ENCODE measurements at places on chromosomes 1 and 21.
A peak's percentile ranks its signal among the peaks of the same experiment; 100 is the strongest.

GRCh38 chr1:217315346-217315745, 315.5 kb downstream of the GPATCH2 start:
- DNase-seq = no peak

- no peak for DNase-seq
Measured at GRCh38 chr21:35423709-35424108, 374.6 kb upstream of the RUNX1 start.

GRCh38 chr21:41466024-41466820, 40.2 kb downstream of the MX1 start:
- no peak for DNase-seq

DNA sequence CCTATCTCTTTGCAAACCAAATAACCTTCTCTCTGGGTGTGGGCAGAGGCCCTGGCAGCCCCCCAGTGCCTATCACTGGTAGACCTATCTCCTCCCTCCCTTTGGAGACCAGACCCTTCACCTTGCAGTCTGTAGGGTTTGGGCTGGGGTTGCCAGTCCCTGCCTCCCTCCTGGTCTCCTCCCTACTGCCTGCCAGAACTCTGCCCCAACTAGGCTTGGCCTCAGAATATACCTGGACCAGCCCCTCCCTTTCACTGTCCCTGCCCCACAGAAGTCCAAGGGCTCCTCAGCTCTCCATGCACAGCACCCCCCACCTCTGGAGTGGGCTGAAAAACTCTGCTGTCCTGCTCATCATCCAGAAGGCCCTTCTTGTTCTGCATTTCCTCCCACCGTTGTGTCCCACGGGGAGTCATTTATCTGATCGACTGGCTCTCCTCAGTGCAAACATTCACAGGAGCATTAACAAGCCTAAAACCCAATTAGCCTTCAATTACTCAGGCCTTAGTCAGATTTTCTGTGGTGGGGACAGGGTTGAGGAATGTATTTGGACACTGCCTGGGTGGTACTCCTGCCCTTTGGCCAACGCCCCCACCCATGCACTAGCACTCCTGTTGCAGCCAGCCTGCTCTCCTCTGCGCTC, 27.7 kb upstream of the DMBX1 start:
- no peak for DNase-seq

DNA sequence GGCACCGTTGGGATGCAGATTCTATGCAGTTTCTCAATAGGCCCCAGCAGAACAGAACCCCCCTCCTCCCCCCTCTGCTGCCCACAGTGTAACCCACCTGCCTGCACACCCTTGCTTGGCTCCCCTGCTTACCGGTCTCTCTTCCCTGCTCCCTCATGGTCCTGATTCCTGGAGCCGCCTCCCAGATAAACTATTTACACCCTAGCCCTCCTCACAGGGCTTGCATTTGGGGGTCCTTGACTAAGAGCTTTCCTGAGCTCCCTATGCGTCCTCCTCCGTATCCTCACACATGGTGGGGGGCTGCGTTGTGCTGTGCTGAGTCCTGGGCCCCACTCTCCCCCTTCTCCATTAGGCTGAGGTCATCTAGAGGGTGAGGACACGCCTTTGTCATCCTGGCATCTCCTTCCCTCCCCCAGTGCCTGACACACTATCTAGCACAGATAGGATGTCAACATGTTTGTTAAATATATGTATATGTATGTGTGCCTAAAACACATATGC, 121.9 kb downstream of the GRIK3 start:
- DNase-seq = no peak

- DNase-seq = no peak
Measured at GRCh38 chr1:199735660-199736059, 291.9 kb upstream of the NR5A2 start.

GRCh38 chr1:54405898-54406293, 298 bp downstream of the SSBP3 start:
- DNase-seq = no peak

DNA sequence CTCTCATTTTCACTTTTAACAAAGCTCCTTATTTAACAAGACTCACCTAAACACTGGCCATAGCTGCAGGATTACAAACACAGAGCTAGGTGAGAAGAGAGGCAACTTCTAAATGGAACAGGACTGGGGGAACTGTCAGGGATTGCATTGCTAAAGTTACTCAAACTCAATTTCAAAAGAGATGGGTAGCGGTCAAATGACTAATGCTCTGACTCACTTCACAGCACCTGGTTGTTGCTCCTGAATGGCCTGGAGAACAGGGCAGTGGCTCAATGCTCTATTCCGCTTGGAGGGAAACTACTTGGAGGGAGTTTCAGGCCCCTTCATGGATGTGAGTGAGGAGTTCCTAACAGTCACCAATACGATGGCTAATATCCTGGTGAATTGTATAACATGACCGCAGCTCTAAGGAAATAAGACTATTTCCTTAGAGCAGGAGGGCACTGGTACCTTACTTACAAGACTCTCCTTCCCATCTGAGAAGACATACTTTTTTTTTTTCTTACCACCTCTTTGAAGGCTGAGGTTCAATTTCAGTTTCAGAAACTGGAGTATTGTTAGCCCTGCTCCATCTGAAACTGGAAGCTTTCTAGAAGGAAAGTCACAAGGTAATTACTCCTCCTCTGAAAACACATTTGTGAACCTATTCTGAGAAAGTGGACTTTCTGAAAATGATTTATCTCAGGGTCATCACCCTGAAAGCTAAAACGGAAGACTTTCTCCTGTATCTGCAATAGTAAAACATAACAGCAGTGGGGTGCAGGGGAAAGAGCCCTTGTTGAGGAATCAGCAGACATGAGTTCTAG, 9.5 kb downstream of the DPT start:
- DNase-seq = no peak

DNA sequence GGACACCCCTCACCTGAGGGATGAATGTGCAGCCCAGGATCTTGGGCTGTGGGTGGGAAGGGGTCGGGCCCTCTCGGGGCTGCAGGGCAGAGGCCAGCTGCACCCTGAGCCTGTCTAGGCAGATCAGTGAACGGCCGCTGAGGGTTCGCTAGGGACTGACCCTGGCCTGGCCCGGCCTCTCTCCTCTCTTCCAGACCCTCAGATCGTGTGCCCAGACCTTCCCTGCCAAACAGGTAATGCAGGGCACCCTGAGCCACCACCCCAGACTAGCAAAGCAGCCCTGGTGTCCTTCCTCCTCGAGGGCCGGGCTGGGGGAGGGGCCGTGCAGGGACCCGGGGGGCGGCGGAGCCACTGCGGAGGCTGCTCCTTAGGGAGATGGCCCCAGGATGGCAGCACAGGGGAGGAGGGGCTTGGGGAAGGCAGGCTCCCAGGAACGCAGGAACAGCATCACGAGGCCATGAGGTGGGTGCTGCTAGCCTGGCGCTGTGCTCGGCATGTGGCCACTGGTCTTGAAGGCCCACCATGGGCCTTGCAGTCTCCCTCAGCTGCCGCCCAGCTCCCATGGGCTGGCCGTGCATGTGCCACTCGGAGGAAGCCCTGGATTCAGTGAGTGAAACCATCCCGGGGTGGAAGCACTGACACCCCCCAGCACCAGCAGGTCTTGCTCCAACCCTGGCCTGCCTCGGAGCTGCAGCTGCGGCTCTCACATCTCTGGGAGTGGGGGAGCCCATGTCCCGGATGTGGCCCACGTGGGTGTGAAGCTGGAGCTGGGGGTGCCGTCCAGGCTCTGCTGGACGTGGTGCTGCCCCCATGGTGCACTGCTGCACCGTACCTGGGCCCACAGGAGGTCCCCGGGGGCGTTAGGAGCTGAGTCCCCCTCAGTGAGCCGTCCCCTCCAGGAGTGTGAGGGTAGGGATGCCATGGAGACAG, 28.7 kb downstream of the COL6A2 start:
- DNase-seq = no peak

- DNase-seq = no peak
Measured at GRCh38 chr1:235068158-235069121, 60.2 kb downstream of the TOMM20 start.

GRCh38 chr1:203636291-203636690, 9.7 kb downstream of the ATP2B4 start:
- DNase-seq = no peak

DNA sequence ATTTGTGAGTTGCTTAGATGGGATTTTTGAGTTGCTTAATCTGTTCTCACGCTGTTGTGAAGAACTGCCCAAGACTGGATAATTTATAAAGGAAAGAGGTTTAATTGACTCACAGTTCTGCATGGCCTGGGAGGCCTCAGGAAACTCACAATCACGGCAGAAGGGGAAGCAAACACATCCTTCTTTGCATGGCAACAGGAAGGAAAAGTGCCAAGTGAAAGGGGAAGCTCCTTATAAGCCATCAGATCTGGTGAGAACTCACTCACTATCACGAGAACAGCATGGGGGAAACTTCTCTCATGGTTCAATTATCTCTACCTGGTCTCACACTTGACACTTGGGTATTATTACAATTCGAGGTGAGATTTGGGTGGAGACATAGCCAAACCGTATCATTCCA, 10.3 kb downstream of the CLIC6 start:
- DNase-seq = no peak

DNA sequence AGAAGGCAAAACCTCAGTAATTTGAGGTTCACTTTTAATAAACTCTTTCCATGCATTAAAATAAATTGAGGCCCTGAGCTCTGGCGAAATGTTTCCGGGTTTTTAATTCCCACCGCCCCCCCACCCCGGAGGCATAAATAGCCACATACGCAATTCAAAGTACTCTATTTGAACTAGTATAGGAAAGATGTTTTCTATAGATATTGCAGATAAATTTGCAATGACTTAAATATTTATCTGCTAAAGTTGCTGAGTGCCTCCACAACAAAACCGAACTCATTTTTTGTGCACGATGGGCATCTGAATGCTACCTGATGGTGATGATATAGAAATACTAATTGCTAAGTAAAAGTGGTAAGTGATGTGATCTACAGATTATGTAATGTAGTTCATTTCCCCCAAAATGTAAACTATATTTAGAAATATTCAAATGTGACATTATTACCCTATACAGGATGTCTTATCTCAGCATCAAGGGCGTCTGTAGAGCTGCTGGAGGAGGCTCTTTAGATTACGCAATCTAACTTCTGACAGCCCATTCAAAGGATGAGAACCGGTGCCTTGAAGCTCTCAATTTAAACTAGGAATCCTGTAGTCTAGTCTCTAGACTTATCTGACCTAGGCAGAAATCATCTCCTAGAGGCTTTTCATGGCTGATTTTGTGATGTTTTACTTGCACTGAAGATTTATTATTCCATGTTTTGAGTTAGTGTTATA, 8.5 kb downstream of the IRF2BP2 start:
- DNase-seq = no peak

GRCh38 chr1:240148333-240148732, 56.6 kb downstream of the FMN2 start:
- DNase-seq = no peak

DNA sequence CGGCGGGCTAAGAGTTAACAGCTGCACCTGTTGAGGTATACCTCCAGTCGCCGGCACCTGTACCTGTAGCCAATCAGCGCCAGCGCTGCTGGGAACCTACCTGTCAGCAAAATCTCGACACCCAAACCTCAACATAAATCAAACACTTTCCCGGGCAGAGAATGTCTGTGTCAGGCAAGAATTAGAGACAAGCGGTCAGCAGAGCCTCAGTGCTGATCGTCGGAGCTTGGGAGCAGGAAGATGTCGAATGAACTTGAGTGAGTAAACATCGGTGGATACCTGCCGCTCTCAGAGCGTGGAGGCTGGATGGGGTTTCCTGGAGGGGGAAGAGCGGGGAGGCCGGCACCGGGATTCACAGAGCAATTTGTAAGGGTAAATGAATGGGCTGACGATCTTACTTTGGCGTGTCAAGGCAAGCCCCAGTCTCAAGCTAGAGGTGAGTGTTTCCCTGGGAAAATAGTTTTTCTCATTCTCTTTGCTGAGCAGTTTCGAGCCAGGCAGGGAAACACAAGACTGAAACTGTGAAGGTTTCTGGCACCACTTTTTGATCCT, at the start of gene GRHL3:
GRHL3 (plus strand) TSS at position 46 of the 552 bp plus-strand sequence; CDS start at position 241, 195 bp downstream.
- no peak for DNase-seq

DNA sequence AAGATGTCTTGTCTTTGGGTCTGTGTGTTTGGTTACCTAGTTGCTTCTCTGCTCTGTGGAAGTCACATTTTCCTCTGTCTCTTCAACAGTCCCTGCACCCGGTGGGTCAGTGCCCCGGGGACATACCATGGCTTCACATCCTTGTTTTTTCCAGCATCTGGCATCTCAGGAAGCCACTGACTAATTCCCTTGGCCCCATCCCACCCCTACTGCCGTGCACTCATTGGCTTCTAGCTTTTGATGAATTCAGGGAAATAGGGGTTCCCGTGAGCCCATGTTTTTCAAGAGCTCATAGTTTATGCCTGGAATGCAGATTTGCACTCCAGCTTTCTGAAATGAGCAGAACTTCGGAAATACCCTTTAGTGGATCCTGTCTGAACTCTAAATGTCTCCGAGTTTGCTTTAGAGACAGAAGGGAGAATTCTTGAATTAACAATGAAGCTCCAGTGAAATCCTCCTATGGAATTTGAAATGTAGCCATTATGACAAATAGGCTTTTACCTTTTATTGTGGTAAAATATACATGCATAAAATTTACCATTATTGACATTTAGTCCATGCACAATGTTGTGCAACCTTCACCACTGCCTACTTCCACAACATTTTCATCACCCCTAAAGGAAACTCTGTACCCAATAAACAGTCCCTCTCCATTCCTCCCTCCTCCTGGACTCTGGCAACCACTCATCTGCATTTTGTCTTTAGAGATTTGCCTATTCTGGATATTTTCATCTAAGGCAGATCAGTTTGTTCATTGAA, 67.5 kb downstream of the CLIC6 start:
- DNase-seq = no peak

DNA sequence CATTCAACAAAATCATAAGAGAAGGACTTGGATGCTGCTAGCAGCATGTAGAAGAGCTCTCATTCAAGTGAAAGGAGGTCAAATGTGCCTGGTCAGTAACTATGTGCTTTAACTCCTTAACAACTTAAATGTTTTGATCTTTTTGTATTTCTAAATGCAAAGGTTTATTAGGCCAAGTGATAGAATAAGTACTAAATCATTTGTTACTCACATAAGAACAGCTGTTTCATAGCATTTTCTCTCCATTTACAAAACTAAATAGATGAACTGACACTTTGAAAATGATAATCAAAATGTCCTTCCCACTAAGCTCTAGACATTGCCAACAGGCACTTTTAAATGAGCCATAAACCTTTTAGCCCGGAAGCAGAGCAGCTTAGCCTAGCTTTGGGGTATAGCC, 254.3 kb upstream of the PRMT6 start:
- DNase-seq = no peak

DNA sequence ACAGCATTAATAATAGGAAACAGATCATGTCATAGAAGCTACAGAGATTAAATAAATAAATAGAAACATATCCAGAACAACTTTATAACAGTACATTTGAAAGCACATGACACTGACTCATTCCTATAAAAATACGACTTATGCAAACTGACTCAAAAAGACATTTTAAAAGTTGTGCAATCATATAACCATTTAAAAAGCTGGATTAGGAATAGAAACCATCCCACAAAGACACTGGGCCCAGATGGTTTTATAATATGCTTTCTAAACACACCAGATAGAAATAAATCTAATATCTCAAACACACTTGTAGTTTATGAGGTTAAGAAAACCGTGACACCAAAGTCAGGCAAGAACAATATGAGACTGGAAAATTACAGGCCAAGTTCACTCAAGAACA, 47.6 kb downstream of the MATN1 start:
- no peak for DNase-seq

- DNase-seq = no peak
Measured at GRCh38 chr1:100982793-100983192, 42.8 kb downstream of the DPH5 start.

GRCh38 chr1:205826016-205826806, 13.2 kb upstream of the SLC41A1 start:
- peak; percentile 49 for DNase-seq

- no peak for DNase-seq
Measured at GRCh38 chr1:62025154-62025553, 169.5 kb upstream of the L1TD1 start.
